ENCODE measurements at places on chromosomes 2 and 18.

- DNase-seq = no peak
These were observed 103.2 kb upstream of the SIX3 start for GRCh38 chr2:44838116-44838790.

DNA sequence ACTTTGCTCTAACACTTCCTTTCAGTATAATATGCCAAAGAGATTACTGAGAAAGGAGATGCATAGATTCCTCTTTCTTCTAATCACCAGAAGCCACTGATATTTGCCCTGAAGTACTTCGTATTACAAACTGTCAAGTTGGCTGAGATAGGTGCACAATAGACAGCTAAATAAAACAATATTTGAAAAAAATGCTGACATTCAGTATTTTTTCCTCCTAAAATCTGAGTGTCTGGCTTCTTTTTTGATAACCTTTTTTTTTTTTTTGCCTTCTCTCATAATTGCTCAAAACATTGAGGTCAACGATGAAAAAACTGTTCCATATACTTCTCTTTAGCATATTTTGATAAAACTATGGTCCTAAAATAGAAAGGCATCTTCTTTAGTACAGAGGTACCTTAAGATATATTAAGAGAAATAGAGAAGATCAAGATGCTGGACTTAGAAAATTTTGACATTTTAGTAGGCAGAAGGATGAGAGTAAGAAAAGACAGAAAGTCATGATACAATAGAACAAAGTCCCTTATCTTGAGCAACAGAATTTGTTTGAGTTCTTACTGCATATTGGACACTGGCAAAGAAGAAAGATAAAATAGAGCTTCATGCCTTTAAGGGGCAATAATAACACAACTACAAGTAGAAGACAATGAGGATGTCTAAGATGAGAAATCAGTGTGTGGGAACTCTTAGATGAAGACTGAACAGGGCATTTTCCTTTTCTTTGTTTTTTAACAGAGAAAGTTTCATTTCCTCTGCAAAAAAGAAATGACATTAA, 220.7 kb downstream of the PTH2R start:
- DNase-seq = no peak

- DNase-seq = no peak
These were observed 39.9 kb downstream of the DSEL start for GRCh38 chr18:67476585-67476984.

GRCh38 chr2:120748741-120749140, 13.1 kb downstream of the GLI2 start:
- no peak for DNase-seq

- DNase-seq = no peak
These were observed 32.4 kb downstream of the ABCB11 start for GRCh38 chr2:168998609-168999211.

DNA sequence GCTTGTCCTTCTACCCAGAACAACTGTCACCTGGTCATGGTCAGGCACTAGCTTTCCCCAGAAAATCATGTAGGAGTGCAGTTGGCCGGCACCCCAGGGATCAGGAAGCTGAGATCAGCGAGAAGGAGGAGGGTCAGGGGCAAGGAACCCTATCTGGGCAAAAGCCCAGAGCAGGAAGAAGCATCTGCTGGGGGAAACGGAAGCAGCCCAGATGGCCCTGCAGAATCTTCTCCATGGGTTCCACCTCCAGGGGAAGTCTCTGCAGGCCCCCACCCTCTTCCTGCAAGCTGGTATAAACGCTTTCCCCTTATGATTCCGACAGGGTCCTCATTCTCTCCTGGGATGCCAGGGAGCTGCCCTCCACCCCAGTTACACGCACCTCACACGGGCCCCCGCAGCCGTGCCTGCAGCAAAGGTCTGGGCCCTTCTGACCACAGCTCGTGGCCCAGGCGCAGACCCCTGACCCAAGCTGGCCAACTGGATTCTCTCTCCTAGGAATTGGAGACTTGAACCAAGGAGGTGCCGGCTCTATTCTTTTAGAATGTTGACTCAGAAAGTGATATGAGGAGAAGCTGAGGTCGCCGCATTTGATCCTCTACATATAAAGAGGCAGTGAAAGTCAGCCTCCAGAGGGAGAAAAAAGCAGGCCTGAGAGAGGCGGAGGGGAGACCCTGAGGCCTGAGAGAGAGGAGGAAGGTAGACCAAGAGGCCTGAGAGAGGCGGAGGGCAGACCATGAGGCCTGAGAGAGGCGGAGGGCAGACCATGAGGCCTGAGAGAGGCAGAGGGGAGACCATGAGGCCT, 71.0 kb downstream of the STPG4 start:
- no peak for DNase-seq

DNA sequence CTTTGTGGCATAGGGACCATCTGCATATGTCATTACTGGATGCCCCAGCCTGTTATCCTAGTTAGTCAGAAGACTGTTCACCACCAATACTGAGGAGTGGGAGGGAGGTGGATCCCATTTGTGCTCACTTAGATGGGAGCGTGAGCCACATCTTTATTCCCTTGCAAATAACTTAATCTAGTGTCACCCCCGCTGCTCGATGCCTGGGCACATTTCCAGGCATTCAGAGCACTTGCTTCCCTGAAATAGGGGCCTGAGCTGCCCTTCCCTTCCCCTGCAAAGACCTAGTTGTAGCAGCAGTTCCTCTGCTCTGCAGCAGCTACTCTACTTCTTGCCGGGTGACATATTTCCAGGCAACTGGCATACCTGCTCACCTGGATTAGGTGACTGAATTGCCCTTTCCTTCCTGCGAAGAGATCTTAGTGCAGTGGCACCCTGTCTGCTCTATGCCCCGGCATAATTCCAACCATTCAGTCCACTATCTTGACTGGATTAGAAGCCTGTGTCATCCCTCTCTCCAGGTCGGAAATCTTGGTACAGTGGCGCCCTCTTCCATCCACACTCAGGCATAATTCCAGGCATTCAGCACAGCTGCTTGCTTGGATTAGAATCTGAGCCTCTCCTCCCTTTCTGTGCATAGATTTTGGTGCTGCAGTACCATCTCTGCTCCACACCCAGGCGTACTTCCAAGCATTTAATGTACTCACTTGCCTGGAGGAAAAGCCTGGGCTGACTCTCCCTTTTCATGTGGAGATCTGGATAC, 1389.1 kb upstream of the TMEFF2 start:
- DNase-seq = no peak

- peak; percentile 3 for DNase-seq
These were observed 826.2 kb upstream of the DDX18 start for GRCh38 chr2:116988303-116988702.

DNA sequence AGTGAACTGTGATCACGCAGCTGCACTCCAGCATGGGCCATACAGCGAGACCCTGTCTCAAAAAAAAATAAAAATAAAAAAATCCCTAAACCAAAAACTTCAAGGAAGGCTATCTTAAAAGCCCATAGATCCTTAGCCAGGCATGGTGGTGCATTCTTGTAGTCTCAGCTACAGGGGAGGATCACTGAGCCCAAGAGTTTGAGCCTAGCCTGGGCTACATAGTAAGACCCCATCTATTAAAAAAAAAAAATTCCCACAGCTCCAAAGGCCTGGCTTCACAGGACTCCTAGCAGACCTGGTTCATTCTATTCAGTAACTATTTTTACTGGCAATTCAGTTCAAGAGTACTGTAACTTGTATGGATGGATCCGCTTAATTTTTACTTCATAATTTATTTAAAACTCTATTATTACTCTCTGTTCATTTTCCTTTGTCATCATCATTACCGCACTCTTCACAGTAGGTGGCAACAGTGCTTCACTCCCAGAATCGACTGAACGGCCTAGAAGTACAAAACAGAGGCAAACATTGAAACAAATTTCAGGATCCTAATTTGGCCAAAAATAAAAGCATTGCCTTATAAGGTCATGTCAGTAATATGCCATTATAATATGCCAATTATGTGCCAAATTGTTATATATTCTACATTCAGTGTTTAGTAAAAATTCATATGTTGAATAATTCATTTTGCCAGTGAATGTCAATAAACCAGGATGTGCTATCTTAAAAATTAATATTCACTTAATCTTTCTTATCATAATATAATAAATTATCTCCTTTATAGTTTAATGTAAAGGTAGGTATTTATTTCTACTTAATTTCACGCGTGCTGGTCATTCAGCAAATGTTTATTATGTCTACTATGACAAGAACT, 14.3 kb upstream of the STAM2 start:
- no peak for DNase-seq

GRCh38 chr18:5824370-5824984, 70.8 kb downstream of the TMEM200C start:
- DNase-seq = no peak

DNA sequence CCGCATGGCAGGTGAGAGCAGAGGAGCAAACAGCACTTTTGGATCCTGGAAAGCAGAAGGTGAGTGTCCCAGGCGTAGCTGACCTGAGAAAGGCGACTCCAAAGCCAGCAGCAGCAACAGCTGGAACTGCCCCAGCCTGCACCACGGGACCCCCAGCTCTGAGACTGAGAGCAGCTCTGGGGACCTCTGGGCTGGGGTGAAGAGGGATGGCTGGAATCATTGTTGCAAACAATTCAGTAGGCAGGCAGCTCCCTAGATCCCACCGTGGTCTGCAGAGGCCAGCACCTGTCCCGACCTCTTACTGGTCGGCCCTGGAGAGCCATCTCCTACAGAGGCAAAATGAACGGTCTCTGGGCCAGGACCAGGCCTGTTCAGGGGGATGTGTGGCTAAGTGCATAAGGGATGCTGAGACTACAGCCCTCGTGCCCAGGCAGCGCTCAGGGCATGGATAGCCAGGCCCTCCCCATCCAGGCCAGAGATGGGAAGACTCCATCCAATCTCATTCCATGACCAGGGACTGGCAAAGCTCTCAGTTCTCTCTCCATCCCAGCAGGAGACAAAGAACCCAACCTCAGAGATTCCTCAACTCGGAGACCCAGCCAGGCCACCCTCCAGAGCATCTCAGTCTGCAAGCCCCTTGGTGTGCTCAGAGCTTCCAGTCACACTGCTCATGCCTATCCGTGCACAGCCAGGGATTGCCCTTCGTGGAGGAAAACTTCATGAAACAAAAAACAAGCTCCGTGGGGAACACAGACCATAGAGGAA, 38.2 kb upstream of the ALPP start:
- no peak for DNase-seq

GRCh38 chr18:23861805-23862470, 152.6 kb upstream of the TTC39C start:
- peak; percentile 69 for DNase-seq

DNA sequence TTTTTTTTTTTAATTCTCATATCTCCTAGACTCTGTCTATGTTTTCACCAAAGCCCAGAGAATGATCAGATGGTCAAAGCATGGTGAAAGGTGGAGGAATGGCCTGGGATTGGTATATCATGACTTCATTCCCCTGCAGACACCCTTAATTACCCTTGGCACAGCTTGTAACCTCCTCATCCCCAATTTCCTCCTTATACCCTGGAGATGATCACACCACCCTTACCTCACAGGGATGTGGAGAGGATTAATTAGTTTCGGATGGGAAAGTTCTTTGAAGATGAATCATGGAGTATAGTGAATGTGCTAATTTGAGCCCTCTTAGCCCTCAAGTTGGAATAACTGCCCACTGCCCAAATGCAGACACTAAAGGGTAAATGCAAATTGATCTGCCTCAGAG, 138.0 kb upstream of the LYPD6 start:
- no peak for DNase-seq

- no peak for DNase-seq
These were observed 469.3 kb upstream of the MEX3C start for GRCh38 chr18:51666763-51667191.

- no peak for DNase-seq
These were observed 363.7 kb upstream of the SPHKAP start for GRCh38 chr2:228545041-228545747.

GRCh38 chr2:164896634-164897355, 55.2 kb upstream of the COBLL1 start:
- no peak for DNase-seq

DNA sequence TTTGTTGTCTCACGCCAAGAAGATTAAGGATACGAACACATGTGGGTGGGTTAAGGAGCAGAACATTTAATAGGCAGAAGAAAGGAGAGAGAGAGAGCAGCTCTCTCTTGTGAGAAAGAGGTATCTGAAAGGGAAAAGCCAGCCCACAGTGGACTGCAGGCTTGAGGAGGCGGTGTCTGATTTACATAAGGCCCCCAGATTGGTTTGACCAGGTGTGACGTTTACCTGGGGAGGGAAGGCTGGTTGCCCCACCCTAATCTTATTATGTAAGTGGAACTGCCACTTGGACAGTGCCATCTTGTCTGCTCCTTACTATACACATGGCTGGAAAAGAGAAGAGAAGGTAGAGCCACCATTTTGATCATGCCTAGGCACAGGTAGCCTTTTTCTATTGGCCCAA, 189.2 kb downstream of the NCK2 start:
- no peak for DNase-seq

DNA sequence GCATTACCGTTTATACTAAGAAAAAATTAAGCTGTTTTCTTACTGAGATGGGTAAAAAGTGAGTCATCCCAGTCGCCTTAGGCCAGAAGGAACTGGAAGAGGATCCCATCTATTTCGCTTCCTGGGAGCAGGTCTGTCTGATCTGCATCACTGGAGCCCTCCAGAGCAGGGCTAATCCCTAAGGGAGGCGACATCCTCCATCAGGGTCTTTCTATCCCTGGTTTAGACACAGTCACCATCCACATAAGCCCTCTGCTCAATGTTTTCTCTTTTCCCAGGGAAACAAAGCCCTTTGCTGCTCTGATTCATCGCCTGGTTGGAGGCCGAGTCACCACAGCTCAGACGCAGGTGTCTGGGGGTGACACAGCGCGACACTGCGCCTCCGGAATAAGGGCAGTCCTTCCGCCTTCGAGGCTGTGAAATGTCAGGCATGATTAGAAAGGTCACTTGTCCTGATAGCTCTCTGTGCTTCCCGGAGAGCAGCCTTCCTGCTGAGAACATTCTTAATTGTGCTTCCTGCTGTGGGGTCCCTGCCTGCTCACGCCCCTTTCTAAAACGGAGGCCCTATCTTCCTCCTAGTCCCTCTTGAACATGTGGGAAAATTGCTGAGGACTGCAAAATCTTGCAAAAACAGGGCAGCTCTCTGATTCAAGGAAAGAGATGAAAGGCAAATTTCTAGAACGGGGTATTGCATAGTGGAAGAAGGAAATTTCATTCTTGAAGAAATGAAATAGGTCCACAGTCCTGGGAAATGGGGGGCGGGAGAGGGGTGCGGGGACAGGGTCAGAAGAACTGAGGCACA, 56.3 kb downstream of the MARCHF4 start:
- DNase-seq = no peak

DNA sequence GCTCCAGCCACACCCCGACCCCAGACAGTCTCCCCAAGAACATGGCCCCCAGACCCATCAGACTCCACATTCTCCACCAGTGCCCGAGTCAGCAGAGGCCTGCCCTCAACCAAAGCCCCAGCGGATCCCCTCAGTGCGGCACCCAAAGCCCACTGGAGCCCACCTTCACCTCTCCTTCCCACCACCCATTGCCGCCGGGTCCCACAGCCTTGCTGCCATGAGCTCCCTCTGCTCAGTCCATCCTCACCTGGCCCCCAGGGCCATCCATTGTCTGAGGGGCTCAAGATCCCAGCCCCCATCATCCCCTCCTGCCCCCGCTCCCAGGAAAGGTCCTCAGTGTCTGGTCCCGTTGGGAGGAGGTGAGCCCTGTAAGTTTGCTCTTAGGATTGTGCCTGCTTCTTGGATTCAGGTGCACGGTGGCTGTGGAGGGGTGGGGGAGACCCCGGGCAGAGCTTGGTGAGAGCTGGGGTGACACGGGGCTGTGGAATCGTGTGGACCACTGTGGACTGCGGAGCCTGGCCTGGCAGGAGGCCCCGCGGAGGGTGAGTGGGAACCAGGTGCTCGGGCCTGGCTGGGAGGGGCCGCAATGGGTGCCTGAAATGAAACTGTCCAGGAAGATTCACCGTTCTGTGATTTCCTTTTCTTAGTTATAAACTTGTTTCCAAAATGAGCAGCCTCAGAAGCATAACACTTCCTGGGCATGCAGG, 32.7 kb upstream of the GPC1 start:
- no peak for DNase-seq

Data from epithelial cell of prostate (primary cell).